ENCODE measurements at places on chromosomes 1 and 21.

GRCh38 chr1:17441265-17441992 is 2.0 kb upstream of the RCC2 start:
- DNase-seq: peak; percentile 54

DNA sequence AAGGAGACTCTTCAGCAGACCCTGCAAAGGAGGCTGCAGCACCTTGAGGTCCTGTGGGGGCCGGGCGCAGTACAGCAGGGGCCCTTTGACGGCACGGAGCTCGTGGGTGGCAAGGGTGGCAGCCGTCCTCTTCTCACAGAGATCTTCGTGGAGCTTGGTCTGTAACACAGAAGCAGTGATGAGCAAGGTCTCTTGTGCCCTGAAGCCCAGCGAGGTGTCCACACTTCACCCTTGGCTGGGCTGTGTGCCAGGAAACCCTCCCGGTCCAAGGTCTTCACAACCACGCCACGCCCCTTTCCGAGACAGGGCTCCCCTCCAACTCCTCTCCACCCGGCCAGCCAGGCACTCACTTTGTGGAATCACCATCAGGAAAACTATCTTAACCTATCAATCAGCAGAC is 11.3 kb downstream of the LRRC47 start:
- DNase-seq: peak; percentile 37

- DNase-seq: no peak
Measured at GRCh38 chr1:6420454-6421042, 829 bp upstream of the HES2 start.

GRCh38 chr21:38843806-38844503 is 38.2 kb downstream of the ETS2 start:
- peak; percentile 87 for DNase-seq

- DNase-seq: peak; percentile 21
Measured at GRCh38 chr1:199054694-199055093, 415.9 kb downstream of the PTPRC start.

- no peak for DNase-seq
Measured at GRCh38 chr21:43727519-43728153, 8.7 kb downstream of the PDXK start.

DNA sequence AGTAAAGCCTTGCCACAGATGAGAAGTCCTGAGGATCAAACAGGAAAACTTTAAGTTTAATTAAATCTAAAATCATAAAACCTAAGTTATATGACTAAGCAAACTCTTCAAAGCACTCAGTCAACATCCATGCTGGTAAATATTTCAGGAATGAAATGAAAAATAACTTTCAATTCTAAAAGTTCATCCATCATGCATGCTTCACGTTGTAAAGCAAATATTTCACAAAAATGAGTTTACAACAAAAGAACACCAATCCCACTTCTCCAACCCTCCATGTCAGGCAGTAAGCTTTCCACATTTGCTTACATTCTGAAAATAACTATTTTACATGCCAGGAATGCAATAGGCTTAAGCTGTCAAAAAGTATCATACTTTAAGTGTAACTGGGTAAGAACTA is 16.8 kb downstream of the APP start:
- peak; percentile 83 for DNase-seq

GRCh38 chr1:47437447-47438164 is at the start of gene FOXD2:
Gene FOXD2 (plus strand): TSS chr1:47438044. CDS start chr1:47438136, 92 bp downstream.
- no peak for DNase-seq

- no peak for DNase-seq
Measured at GRCh38 chr1:216900116-216900620, 176.9 kb upstream of the ESRRG start.

- DNase-seq: no peak
Measured at GRCh38 chr1:22930240-22930912, 42.3 kb downstream of the LACTBL1 start.

- DNase-seq: no peak
Measured at GRCh38 chr1:20511518-20512428, 3.8 kb upstream of the MUL1 start.
